ENCODE measurements at places on chromosomes 7 and 10.

DNA sequence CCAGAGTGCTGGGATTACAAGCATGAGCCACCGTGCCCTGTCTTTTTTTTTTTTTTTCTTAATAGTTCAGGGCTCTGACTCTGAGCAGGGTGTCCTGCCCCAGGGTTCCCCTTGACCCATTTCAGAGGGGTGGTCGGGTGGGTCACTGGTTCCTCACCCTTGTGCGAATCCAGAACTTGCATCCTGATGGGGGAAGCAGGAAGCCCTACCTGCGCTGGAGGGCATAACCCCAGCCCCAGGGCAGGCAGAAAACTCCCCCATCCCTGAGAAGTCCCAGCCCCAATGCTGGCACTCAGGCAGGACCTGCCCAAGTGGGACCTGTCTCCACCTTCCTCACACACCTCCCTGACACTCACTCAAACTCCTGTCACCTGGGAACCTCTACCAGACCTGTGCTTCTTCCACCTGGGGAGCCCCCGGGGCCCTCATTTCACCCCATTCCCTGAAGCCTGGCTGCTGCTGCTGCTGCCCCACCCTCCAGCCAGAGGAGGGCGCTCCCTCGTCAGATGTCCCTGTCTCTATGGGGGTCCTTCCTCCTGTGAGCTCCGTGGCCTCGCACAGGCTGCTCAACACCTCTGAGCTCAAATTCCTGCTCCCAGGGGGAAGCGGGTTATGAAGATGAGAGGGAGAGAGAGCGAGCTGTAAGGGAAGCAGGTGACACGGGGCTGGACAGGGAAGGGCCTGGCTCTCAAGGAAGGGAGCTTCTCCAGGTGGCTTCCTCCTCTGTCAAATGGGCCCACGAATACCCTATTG, 15.1 kb upstream of the ZNF273 start:
- peak; percentile 8 for DNase-seq

DNA sequence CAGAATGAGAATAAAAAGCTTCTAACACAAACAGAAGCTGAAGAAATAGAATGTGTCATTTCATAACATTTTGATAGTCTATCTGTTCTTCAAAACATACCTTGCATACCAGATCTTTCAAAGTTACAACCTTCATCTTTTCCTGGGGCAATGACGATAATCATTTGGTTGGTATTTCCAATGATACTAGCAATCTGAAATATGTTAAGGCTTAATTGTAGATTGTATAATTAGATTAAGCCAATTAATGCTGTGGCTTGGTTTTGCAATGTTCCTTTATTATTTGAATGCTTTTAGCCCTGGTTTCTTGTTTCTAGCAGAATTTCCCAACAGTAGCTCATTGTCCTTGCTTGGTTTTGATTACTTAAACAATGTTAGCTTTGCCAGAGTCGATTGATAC, 84.6 kb downstream of the CABCOCO1 start:
- no peak for DNase-seq

- DNase-seq, result no peak
These were observed 38.0 kb downstream of the USP6NL start for GRCh38 chr10:11573497-11573896.

DNA sequence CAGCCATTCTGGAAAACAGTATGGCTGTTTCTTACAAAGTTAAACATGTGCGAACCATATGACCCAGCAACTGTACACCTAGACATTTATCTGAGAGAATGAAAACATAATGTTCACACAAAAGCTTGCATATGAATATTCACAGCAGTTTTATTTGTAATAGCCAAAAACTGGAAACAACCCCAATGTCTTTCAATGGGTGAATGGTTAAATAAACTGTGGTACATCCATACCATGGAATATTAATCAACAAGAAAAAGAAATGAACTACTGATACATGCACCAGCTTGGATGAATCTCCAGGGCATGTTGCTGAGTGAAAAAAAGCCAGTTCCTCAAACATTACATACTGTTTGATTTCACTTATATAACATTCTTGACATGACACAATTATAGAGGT, 37.3 kb downstream of the LEP start:
- no peak for DNase-seq

DNA sequence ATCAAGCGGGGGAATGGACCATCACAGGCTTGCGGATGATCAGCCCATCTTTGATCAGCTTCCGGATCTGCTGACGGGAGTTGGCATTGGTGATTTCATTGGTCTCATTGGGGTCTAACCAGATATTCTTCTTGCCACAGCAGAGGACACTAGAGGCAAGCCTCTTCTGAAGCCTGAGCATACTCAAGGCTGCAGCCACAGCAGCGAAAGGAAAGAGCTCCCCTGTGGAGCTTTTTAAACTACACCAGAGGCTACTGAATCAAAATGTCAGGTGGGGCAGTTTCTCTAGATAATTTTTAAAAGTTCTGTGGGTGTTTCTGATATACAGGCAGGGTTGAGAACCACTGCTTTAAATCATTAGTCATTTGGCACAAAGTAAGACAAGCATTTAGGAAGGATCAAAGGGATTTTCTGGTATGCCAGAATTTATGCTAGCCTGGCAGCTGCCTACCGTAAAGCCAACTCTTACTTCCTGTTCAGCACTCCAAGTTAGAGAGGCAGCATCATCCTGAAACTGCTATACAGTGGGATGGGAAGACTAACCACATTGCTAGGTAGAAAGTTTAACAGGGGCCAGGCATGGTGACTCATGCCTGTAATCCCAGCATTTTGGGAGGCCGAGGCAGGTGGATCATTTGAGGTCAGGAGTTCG, 7.0 kb downstream of the NAPEPLD start:
- DNase-seq, result no peak

GRCh38 chr10:48231699-48232315, 42.7 kb downstream of the FRMPD2 start:
- DNase-seq, result no peak

GRCh38 chr10:5565671-5566581, 41.2 kb downstream of the CALML3 start:
- no peak for DNase-seq

GRCh38 chr7:45457591-45457990, 116.6 kb upstream of the ADCY1 start:
- DNase-seq, result no peak

- no peak for DNase-seq
These were observed 383.2 kb downstream of the DNAJB6 start for GRCh38 chr7:157719705-157720655.

DNA sequence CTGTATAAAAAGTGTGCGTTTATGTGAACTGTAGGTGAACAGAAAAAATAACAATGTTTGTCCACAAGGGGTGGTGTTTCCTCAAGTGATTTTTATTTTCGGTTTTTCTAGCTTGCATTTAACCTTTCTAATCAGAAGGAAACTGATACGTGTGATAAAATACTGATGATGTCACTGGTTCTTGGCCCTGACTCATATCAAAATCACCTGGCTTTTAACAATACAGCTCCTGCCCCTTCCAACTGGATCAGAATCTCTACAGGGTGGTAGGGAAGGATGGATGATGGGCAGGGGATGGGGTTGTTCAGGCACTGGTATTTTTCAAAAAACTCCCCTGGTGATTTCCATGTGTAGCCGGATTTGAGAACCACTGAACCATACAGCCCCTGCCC, 10.9 kb downstream of the NPFFR1 start:
- DNase-seq, result no peak

DNA sequence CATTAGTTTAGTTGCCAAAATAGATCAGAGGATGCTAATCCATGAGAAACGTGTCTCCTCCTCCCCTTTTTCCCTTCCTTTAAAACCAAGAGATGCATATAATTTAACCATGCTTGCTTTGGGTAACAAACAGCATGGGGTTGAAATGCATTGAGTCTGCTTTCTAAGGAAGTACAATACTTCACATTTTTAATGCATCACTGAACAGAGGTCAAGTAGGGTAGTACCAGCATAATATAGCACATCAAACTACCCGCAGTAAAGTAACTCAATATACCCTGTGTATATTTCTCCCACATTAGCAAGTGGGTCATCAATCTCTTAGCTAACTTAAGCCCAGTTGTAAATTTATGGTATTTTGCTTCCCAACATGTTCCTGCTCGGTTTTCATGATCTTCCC, 239.3 kb upstream of the SEMA3C start:
- no peak for DNase-seq

DNA sequence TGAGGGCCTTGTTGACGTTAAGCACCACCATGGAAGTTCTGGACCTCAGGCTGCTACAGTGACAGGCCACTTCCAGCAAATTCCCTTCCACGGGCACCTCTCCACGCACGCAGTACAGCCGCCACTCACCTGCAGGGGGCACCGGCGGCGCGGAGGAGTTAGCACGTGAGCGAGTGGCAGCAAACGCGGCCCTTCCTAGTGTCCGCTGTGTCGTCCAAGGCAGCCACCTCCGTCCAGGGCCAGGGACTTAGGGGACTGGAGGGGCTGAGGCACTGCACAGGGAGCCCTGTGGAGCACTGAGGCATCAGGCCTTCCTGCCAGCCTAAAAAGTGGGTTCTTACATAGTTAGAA, 164.4 kb downstream of the SVIL start:
- DNase-seq, result no peak

DNA sequence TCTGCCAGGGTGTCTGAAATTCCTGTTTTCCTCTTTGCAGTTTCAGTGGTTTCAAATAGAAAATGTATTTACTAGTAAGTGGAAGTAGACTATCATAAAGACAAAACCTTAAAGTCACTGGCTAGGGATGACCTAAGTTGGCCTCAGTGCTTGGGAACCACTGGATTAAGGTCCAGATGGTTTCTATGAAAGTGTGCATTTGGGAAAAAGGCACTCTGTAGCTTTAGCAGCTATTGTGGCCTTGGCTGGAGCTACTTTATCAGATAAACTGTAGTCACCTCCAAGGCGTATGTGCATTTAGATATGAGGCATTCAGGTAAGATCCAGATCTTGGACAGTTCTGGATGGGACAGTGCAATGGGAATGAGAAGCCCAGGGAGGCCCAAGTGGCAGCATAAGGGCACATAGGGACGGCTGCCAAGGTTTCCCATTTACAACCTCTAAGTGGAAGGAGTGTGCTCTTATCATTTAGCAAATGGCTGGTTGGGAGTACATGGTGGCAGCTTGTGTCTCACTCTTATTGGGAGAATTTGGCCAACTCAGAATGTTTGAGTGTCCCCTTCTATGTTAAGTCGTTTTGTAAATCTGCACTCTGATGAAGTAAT, 185.6 kb downstream of the LRMDA start:
- DNase-seq, result no peak

DNA sequence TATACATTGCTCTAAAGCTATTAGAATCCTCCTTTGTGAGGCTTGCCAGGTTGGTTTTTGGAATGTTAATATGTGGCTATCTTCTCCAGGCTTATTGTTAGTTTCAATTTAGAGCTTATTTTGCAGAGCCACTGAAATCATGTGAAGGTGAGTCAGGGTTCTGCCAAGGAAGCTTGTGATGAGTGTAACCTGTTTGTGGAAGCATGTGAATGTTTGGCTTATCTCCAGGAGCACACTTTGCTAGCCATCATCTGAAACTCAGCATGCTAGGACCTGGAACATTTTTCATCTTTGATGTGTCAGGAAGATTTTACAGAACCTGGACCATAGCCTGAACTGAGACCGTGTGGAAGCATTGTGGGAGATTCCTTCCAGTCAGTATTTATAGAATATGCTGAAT, 197.3 kb downstream of the PPP1R9A start:
- DNase-seq, result no peak

GRCh38 chr7:156618780-156619367, 21.7 kb upstream of the RNF32 start:
- DNase-seq, result no peak

DNA sequence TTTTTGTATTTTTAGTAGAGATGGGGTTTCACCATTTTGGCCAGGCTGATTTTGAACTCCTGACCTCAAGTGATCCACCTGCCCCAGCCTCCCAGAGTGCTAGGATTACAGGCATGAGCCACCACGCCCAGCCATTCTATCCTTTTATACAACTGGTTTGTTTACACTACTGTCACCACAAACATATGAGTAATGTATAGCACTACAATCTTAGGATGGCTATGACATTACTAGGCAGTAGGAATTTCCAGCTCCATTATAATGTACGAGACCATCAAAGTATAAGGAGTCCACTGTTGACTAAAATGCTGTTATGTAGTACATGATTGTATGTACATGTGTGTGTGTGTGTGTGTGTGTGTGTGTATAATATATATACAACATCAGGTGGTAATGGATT, 1126.1 kb upstream of the LRRN3 start:
- no peak for DNase-seq

DNA sequence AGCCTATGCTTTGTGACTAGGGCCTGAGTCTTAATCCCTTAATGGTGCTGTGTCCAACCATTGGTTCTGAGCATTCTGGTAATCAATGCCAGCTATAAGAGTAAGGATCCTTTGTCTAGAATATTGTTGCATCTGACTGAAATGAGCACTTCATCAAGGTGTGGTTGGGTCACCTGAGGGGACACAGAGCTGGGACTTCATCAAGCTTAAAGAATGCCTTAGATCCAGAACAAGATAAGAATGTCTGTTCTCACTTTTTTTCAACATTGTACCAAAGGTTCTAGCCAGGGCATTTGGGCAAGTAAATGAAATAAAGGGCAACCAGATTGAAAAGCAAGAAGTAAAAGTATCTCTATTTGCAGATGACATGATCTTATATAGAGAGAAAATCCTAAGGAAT, 280.4 kb downstream of the MTERF1 start:
- no peak for DNase-seq

DNA sequence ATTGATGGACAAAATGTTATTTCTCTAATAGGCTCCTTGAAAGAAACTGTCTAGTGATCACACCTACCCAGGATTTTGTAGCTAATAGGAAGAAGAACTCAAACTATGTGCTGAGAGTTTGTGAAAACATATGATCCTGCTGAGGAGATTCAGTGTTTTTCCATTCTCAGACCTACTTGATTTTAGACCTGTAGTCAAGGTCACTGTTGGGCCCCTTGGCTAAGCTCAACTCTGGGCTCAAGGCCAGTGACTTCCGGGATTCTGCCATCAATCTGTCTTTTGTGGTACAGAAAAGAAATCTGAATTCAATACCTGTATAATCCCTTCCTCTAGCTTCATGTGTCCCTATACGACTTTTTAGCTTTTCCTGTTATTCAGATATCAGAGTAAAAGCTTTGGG, 79.7 kb upstream of the FERD3L start:
- DNase-seq, result no peak

DNA sequence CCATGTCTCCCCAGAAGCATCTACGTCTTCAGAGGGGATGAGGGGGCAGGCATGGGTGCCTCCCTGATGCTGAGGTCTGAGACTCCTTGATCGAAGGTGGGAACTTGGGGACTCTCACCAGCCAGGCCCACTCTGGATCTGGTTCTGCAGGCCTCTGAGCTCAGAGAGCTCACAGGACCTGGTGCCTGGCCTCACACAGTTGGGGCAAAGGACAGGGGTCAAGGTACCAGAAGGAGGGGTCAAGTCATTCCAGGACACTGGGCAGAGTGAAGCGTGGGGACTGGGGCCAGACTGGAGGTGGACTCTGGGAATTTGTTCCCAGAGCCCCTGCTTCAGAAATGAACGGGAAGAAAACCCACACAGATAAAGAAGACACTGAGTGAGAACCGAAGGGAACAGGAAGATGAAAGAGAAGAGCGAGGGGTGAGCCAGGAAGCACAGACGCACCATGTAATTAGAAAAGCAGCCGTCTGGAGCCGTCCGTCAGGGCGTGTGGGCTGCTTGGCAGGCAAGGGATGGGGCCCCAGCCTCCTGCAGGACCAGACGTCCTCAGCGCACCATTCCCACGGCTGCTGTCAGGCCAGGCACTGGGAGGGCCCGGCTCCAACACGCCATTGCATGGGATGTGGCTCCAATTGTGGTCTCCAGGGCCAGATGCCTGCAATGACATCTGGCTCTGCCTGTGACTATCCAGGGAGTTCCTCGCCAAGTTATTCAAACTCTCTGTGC, 47.7 kb downstream of the ZCCHC24 start:
- DNase-seq, result no peak

All from stimulated activated naive CD4-positive, alpha-beta T cell treated with Interleukin-2 at 50 U/mL for 16 hours (primary cell).